Right atrium auricular region (tissue), 2 donors: ENCODE measurements at places on chromosomes 7 and 10. TPM values are rescaled to one million over a fixed set of nuclear protein-coding genes. Genes with fewer than 3 reads are reported as not detected.

Gene CDCA7L
- 48.9 TPM for total RNA-seq

Gene RBM20
- total RNA-seq = 51.7 TPM

Gene GDF2
- 0.16 TPM for total RNA-seq

Gene SYT15
- total RNA-seq = 2.7 TPM

Gene ZP3
- 2.4 TPM for total RNA-seq

DNA sequence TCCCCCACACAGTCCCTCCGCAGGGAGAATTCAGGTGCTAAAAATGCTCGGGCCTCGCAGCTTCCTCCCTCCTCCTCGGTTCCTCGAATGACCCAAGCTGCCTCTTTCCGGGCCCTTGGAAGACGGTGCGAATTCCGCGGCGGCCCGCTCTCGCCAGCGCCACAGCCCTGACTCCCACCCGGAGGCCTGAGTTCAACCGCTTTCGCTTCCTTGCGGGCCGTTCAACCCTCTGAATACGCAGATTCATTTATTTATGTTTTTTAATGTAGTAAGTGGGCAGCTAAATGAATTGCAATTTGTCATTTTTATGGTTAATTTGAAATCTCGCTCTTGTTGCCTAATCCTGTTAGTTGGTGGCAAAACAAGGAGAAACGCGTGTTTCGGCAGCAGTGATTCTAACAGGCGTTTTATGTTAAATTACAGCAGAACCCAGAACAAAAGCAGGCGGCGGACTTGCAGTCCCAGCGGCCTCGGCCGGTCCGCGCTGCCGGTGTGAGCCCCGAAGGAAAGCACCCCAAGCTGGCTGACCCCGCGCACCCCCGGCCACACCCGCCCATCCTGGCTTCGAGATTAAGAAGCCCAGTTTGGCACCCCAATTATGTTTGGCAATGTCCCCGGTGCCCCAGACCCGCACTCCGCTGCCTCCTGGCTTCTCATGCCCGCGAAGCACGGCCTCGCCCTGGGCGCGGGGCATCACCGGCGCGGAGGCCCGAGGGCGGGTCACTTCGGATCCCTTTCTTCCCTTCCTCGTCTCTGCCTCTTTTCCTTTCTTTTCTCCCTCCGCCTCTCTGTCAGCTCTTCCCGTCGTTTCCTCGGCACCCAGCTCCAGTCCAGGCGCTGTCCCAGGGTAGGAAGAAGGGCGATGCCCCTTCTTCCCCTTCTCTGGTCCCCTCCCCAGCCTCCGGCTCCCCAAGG is 75.9 kb downstream of the INSIG1 start:
- DNase-seq = no peak

DNA sequence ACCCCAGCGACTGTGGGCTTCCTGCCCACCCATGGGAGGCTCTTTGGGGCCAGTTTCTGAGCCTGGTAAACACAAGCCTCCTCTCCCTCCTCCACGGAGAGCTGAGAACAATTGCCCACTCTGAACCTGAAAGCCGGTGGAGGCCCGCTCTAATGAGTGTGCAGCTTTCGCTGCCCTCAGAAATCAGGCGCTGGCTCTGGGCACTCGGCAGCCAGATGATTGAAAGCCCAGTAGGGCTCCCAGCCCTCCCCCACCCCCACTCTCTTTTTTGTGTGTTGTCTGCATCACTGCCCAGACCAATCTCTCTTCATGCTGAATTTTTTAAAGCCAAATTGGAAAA is 438.9 kb downstream of the RPS24 start:
- DNase-seq = no peak
